ENCODE measurements at places on chromosomes 2 and 18.

DNA sequence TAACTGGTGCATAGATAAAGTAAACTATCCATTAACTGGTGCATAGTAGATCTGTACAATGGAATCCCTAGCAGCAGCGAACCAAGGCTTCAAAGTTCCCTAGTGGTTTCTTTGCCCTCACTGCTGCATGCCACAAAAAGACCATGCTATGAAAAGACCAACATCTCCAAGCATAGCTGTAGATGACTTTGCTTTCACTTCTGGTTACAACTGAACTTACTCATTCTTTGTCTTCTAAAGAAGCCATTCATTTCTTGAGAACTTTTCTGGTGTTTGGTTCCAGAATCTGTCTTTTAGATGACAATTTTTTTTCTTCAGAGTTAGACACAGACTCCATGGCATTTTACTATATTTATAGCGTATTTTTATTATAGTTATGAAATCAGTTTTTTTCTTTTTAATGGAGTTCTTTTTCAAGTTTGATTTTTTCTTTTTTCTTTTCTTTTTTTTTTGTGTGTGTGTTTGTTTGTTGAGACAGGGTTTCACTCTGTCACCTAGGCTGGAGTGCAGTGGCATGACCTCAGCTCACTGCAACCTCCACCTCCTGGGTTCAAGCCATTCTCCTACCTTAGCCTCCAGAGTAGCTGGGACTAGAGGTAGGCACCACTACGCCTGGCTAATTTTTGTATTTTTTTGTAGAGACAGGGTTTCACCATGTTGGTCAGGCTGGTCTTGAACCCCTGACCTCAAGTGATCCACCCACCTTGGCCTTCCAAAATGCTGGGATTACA is 63.6 kb downstream of the SLC35F5 start:
- peak; percentile 29 for DNase-seq

GRCh38 chr2:106932644-106933043 is 46.7 kb upstream of the ST6GAL2 start:
- DNase-seq = no peak

DNA sequence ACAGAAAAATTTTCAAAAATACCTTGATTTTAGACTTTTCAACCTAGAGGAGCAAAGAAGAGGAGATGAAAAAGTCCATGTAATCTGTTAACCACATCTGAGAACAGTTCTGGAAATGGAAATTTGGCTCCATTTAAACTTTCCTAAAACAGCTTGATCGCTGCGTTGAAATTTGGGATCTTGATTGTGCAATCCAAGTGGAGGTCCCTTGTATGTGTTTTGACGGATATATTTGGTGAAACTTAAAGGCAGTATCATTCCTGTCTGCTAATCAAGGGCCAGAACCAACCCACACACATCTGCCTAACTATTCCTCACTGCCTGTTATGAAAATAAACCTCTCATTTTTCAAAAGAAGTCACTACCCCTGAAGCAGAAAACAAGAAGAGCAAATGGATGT is 46.6 kb downstream of the SPATS2L start:
- DNase-seq = no peak

- no peak for DNase-seq
Observed at GRCh38 chr2:84386336-84387040, 72.6 kb downstream of the SUCLG1 start.

DNA sequence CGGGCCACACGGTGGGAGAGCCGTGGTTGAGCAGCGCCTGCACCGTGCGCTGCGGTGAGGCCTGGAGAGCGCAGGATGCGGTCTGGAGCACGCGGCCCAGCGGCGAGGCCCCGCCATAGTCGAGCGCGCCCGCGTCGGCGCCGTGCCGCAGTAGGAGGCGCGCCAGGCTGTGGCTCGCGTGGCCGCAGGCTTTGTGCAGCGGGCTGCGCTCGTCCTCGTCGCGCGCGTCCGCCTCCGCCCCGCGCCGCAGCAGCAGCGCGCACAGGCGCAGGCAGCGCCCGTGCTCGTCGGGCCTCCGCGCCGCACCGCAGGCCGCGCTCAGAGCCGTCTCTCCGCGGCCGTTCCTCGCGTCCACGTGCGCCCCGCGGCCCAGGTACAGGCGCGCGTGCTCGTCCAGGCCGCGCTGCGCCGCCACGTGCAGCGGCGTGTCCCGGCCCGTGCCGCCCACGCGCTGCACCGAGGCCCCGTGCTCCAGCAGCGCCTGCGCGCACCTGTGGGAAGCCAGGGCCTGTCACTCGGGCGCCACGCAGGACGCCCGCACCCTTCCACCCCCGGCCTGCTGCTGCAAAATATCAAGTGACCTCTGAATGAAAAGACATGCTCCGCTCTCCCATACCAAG is 46.3 kb upstream of the GBX2 start:
- DNase-seq = no peak

DNA sequence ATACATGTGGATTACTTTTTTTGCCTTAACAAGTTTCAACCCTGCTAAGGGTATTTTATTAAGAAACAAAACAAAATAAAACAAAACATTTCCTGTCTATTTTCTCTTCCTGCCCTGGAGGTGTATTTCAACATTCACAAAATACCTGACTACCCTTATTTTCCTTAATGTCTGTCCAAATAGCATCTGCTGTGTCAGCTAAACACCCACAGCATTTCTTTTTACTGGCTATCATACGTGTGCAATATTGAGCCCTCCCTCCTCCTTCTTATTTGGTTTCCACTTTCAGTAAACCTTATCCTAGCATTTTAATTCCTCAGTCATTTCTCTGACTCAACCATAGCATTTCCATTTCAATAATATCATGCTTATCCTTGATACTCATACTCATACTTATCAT is 1420.0 kb upstream of the ZEB2 start:
- DNase-seq = no peak

DNA sequence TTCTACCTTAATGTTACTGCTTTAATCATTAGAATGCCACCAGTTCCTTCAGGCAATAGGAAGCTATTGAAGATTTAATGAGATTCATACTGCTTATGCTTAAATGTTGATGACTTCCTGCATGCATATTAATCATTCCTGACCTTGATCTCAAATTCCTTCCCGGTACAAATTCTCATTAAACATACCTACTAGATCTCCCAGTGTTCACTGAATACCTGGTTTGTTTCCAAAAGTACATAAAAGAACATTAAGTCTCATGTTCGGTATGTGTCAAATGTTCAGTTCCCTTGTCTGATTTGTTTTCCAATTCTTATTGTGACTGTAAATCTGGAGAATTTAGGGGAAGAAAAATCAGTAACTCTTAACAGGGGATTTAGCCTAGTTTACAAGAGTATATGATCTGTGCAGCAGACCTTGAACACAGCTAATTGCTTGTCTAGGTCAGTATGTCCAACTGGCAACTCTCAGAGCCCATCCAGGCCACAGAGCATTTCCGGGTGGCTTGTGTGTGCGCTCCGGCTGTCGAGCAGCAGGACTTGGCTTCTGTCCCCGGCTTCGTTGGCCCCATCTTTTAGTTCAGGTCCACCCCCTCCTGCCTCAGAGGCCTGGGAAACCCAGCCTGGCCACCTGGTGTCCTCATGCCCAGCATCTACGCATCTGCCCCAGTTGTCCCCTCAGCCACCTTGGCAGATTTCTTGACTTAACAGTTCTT is 13.1 kb downstream of the METAP1D start:
- no peak for DNase-seq

DNA sequence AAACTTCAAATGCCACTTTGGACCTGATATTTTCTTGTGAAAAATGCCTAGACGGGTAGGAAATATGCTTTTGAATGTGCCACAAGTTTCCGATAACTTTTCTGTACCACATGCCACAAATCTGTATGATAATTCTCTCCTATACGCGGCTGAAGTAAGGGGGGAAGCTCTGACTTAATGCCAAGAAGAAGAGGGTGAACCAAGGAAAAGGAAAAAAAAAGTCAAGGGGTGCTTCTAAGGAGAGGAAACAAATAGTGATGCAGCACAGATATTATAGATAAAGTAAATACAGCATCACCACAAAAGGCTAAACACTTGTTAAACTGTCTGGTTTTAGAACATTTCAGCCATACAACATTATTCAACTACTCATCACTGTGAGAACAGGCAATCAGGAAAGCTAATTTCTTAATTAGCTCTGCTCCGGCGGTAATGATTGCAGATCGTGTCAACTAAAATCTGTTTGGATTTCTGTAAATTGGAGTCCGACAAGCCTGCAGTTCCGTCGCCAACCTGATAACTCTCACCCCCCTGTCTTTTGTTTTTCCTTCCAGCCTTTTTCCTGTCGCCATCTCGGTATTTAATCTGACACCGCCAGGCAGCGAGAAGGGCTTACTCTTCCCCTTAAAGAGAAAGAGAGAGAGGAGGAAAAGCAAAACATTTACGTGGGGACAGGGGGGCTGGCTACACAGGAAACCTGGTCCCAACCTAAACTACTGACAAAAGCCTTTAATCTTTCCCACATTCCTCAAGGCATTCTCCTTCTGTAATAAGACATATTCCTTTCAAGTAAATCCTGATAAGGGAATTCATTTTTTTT is 67.5 kb downstream of the ZEB2 start:
- DNase-seq = no peak

DNA sequence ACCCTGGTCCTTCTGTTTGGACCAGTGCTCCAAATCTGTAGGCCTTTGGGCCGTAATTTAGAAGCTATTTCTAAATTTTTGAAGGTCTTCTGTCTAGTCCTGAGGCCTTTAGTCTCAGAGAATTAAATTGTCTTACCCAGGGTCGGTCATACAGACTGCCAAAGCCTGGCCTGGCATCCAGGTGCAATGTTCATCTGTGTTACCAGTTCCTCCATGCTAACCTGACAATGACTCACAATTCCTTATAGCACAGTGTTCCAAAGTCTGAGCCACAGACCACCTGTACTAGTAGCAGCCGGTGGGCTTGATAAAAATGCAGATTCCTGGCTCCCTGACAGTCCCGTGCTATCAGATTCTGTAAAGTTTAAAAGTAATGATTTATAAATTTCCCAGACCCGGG is 77.7 kb upstream of the MAP4K3 start:
- DNase-seq = no peak

DNA sequence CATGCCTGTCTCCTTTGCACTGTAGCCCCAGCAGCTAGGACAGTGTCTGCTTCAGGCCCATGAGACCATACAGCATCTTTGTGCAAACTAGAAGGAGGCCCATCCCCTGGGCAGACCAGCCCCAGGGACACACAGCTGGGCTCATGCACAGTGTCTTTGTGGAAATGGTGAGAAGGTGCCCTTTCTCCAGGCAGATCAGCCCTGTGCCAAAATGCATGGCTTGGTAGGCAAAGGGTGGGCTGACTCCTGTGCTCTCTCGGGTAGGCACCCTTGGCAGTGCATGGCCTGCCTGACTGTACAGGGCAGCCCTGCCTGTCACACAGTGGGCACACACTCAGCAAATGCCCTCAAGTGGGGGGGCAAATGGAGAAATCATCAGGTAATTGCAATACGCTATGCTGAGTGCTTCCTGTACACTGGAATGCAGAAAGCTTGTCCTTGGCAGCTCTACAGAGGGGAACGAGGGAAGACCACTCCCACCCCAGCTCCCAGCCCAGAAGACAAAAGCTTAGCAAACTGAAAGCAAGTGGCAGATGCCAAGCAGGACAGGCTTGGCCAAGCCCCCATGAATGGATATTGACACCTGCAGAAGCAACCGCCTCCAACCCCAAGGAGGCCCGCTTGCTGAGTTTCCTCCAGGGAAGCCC is 21.6 kb downstream of the TNS1 start:
- no peak for DNase-seq

- DNase-seq = no peak
Observed at GRCh38 chr2:126241001-126241400, 415.0 kb upstream of the GYPC start.

DNA sequence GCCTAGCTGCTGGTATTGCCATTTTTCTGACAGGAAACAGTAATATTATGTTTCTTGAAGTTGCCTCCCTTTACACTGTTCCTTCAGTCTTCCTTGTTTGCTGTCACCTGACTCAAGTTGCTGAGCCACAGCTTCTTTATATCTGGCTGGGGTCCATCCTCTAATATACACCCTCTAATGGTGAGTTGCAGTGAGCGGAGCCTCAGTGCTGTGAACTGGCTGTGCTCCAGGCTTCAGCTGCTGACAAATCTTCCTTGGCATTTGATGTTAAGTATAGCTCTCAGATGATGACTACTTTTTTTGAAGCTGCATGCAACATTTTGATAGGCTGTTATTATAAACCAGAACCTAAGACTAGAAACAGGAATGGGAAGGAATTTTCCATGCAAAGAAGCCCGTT is 366.7 kb downstream of the NUP35 start:
- DNase-seq = no peak

GRCh38 chr2:146821836-146822316 is 1023.0 kb upstream of the ACVR2A start:
- no peak for DNase-seq

DNA sequence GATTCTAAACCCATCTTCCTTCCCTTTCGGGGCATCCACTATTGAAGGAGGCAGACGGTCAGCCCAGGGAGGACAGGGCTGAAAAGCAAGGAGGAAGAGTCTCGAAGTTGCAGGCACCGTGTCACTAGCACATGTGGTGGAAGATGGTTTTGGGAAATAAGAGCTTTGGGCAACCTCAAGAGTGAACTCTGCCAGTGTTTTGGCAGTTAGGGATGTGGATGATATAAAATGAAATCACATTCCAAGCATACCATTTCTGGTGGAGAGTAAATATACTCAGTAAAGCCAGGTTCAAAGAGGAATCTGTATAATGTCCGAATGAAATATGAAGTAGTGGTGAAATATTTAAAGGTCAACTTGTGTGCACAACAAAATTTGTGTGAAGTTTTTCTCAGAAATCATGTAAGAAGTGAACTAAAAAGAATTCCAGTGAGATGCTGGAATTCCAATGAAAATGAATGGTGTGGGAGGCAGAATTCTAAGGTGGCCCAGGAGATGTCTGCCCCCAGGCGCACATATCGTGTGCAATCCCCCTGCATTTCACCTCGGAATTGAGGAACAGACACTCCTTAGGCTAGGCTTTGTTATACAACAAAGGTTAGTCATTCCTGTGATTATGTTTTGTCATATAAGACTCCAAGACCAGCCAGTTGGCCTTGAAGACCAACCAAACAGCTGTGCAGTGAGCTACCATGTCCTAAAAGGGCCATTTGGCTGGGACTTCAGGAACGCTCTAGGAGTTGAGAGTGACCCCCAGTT is 147.1 kb downstream of the SH3BP4 start:
- no peak for DNase-seq

GRCh38 chr2:19358242-19359020 is at the start of gene OSR1:
OSR1 (minus strand) TSS chr2:19358623; CDS start chr2:19353805, 4,818 bp downstream.
- peak; percentile 32 for DNase-seq

- DNase-seq = no peak
Observed at GRCh38 chr2:229870903-229871656, 50.7 kb downstream of the TRIP12 start.
